ENCODE measurements at places on chromosomes 2 and 18.

- no peak for DNase-seq
Observed at GRCh38 chr2:73998451-73998850, 13.7 kb downstream of the TET3 start.

GRCh38 chr2:200252265-200253067, 54.0 kb upstream of the SPATS2L start:
- no peak for DNase-seq

DNA sequence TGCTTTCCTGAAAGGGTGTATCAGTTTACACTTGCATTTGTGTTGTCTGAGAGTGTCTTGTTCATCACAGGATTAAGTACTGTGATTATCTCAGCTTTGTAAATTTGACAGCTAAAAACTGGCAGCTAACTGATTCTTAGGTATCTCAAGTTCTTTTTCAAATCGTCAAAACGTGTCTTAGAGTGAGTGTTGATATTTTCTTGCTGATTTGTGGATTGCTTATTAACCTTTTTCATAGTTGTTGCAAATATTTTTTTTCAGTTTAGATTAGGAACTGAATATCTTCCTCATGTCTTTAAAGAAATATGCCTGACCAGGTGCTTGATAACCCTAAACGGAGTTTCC, 41.9 kb downstream of the LRRFIP1 start:
- no peak for DNase-seq

GRCh38 chr2:5818961-5819600, 126.9 kb downstream of the SOX11 start:
- DNase-seq: no peak

DNA sequence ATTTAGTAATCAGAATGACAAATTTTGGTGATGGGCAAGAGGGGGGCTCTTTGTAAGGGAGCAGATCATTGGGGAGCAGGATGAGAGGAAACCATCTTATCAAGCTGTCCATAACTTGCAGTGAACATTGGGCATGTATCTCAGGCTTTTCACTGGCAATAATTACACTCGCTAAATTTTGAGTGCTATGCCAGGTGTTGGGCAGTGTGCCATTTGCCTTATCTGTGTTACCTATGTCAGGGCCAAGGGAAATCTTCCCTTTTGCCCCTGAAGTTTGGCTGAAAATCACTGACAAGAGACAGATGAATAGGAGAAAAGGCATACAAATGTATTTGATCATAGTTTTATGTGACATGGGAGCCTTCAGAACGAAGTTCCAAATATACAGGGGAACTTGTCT, 39.0 kb downstream of the NOSTRIN start:
- DNase-seq: no peak

DNA sequence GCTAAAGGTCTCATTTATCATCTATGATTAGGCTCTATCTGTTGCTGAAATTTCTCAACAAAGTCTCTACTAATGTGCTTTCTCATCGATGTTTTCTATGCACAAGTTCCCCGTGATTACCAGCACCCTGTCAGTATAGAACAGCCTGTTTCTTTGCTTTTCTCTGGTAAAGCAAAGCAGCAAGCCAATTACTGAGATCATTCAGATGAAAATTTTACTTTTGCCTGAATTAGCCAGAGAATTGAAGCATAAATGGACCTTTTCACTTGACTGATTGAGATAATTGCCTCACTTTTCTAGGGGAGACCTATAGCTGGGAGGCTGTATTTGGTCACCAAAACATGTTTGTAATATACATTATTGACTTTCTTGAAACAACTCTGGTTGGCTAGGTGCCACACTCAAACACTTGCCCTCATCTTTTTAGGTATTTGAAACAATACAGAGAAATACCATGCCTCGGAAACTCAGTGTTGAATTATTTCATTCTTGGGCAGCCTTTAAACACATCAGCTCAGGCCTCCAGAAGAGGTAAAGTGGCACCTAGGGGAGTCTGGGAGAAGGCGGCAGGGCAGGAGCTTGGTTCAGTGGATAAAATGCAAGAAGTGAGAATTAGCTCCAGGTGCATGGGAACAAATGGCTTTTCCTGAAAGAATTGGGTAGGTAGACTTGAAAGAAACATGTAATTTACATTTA, 96.2 kb downstream of the GALNT3 start:
- DNase-seq: no peak

All from iPS DF 19.7 (cell line).